Esophagus squamous epithelium (tissue), 5 donors: ENCODE measurements at places on chromosomes 1 and 21. TPM values are rescaled to one million over a fixed set of nuclear protein-coding genes. Genes with fewer than 3 reads are reported as not detected.

Gene LIPI
- total RNA-seq, result not detected

Gene ATP1A4
- total RNA-seq, result not detected

Gene ZNF670
- 0.57 TPM for total RNA-seq

Gene OR2T11
- not detected for total RNA-seq

Gene LHX8
- not detected for total RNA-seq

Gene MYOG
- not detected for total RNA-seq

DNA sequence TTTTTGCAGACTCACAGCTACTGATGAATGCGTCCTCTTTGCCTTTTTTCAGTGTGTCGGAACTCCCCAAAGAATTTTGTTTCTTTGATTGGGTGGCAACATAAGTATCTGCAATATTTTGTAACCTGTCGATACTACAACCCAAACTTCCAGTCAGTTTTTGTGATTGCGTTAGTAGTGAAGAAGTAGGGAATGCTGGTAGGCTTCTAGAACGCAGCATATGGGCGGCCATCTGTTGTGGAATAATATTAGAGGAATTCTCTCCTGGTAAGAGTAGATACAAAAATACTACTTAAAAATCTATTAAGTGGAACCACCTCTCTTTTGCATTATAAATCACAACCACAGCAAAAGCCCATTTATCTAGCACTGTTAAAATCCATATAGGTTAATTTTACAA, 107.4 kb downstream of the LYST start:
- DNase-seq, result no peak

DNA sequence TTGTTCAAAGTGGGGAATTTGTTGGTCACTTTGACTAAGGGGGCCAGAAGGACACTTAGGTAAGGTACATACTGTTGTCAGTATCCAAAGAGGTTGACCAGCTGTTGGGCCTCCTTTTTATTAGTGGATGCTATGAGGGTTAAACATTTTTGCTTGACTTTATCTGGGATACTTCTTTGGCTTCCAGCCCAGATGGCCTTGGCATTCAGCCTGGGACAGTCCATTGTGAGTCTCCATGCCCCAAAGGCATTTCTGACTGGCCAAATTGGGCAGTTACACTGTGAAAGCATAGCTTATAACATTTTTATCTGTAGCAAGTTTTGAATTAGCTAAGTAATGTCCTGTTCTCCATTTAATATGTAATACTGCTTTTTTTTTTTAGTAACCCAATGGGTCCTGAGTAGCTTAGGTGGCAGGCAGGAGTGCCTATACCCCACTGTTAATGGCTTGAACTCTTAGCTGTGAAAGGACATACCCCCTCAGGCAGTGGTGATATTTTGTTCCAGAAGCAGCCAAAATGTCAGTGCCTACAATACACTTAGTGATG, 35.4 kb upstream of the CD1D start:
- DNase-seq, result no peak

DNA sequence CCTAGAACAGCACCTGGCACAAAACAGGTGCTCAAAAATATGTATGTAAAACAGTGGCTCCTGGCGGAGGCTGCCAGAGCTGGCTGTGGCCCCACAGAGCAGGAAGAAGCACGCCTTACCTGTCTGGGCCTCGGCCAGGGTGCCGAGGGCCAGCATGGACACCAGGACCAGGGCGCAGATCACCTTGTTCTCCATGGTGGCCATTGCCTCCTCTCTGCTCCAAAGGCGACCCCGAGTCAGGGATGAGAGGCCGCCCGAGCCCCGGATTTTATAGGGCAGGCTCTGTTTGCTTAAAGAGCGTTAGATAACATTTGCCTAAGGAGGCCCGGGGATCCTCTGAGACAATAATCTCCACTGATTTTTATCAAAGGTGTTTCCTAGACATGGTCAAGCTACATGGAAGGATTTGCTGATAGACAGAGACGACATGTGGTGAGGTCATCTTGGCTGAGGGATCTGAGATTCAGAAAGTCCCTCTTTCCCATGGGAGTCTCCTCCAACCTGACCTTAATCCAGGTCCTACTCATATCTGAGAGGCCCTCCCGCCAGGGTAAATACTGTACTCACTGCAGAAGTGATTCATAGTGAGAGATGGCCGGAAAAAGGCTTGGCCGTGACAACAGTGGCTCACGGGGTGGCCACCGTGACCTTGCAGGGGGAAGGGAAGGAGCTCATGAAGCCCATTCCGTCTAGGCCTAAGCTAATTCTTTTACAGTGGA, at the start of gene TFF1:
Gene TFF1, minus strand, starts transcription at position 244 of the 719 bp plus-strand sequence. Its CDS starts 40 bp downstream, at position 204.
- DNase-seq, result no peak

DNA sequence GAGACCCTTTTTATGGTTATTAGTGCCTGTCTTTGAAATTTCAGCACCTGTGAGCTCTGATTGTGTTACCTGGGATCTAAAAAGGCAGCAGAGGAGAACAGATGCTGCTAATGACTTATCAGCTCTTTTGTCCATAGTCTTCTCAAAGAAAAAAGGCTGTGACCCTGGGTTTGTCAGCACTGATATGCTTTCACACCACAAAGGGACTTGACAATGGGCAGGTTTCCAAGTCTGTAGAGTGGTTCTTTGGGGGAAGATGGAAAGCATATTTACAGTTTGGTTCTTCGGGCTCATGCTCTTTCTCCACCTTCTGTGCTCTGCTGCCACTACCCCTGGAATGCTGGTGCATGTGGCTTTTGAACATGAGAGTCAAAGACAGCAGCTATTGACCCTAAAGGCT, 32.0 kb downstream of the DNAJC6 start:
- no peak for DNase-seq

GRCh38 chr1:66761221-66761620, 9.0 kb downstream of the DYNLT5 start:
- DNase-seq, result no peak

DNA sequence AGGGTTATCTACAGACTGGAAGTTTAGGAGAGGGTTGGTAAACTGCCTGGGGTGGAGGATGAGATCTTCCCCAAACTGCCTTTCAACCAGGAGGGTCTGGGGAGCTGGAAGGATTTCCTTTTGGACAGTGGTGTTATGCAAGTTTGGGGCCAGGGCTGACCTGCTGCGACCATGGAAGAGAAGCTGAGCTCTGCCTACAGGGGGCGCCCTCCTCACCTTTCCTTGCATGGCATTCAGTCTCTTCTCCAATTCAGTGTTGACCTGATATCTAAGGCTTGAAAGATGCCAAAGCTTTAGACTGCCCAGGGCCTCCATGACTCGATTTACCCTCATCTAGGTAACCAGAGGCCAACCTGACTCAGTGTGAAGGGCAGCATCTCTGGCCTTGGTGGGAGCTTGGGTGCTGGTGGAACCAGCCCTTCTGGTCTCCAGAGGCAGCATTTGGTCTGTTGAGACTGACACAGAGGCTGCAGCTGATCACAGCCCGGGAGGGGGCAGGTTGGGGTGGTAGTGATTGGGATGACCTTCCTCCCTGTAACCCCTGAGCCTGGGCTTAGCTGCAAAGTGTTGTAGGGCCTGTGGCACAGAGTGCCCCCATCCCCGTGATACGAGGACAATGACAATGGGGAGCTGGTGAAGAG, 170.0 kb downstream of the GRIK3 start:
- no peak for DNase-seq

DNA sequence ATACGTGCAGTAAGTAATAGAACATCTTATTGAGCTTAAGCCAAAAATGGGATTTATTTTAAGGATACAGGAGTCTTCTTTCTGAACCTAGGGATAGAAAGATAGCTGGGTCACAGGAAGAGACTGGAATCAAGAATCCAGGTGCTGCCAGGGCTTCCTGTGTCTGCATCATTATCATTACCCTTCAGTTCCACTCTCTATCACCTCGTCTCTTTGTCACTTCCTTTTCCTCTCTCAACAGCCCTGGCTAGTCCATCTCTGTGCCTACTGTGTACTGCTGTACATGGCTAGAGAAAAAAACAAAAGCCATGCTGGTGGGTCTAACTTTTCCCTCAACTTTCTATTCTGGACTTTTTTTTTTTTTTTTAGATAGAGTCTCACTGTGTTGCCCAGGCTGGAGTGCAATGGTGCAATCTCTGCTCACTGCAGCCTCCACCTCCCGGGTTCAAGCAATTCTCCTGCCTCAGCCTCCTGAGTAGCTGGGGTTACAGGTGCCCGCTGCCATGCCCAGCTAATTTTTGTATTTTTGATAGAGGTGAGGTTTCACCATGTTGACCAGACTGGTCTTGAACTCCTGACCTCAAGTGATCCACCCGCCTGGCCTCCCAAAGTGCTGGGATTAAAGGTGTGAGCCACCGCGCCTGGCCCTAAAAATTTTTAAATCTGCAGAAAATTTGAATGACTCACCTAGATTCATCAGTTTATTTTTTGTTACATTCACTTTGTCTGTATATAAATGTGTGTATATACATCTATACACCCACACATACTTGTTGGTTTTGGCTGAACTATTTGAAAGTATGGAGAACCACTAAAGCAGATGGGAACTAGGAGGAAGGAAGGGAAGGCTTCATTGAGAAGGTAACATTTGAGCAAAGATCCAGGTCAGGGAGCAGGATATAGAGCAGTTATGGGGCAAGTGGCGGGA, 31.9 kb downstream of the UBE4B start:
- DNase-seq, result no peak

DNA sequence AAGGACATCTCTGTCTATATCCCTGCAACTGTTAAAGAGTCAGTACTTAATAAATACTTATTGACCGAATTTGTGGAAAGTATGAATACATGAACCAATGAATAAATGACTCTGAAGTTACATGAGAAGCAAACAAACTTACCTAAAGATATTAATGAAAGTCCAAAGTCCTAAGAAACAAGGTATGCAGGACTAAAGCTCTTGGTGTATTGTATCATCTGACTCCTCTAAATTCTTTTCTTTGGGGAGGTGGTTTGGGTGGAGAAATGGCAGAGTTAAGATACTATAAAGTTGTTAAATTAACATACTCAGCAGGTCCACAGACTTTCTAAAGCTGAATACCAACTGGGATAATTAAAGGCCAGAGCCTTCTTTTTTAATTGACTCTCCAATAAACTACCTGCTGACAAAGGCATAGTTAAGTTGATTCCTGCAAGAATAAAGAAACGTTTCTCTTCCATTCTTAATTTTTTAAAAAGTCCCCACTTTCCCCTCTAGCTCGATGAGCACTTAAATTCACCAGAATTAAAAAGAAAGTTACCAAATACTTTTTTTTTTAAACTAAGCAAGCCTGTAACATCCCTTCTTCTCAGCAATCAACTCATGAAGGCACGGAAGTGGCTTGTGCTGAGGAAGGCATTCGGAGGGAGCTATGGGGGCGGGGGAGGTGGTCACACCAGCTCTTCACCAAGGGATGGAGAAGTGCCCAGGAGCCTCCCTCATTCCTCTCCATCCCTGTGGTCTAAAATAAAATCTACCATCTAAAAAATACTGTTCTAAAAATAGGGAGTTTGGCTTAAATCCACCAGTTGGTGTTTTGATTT, 61.1 kb downstream of the GADD45A start:
- no peak for DNase-seq

GRCh38 chr1:56489695-56490094, 89.7 kb downstream of the PLPP3 start:
- no peak for DNase-seq

DNA sequence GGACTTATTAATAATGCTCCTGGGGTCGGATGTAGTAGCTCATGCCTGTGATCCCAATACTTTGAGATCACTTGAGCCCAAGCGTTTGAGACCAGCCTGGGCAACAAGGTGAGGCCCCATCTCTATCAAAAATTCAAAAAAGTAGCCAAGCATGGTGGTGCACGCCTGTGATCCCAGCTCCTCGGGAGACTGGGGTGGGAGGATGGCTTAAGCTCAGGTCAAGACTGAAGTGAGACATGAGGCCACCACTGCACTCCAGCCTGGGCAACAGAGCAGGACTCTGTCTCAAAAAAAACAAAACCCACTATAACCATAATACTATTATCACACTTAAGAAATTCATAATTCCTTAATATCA, 1.6 kb upstream of the DEGS1 start:
- DNase-seq, result no peak

GRCh38 chr1:43292679-43293078, 7.3 kb upstream of the C1orf210 start:
- no peak for DNase-seq

DNA sequence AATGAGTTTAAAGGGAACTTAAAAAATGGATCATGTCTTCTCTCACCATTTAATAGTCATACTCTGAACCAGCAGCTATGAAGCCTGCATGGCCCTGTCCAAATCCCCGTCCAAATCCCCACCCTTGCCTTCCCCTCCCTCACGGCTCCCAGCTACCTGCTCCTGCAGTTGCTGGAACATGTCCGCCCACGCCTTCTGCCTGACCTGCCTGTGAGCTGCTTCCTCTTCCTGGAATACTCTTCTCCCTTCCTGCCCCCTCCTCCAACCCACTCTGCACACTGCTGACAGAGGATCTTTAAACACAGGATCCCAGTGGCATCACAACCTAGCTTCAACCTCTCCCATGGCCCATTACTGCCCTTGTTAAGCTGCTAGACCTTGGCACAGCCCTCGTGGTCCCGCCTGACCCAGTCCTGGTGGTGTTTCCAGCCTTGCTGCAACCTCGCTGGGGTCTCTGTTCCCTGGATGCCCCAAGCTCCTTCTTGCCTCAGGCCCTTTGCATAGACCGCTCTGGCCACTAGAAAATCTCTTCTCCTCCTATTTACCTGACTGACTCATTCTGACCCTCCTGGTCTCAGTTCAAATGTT, 118.3 kb downstream of the PTPRU start:
- DNase-seq, result no peak

DNA sequence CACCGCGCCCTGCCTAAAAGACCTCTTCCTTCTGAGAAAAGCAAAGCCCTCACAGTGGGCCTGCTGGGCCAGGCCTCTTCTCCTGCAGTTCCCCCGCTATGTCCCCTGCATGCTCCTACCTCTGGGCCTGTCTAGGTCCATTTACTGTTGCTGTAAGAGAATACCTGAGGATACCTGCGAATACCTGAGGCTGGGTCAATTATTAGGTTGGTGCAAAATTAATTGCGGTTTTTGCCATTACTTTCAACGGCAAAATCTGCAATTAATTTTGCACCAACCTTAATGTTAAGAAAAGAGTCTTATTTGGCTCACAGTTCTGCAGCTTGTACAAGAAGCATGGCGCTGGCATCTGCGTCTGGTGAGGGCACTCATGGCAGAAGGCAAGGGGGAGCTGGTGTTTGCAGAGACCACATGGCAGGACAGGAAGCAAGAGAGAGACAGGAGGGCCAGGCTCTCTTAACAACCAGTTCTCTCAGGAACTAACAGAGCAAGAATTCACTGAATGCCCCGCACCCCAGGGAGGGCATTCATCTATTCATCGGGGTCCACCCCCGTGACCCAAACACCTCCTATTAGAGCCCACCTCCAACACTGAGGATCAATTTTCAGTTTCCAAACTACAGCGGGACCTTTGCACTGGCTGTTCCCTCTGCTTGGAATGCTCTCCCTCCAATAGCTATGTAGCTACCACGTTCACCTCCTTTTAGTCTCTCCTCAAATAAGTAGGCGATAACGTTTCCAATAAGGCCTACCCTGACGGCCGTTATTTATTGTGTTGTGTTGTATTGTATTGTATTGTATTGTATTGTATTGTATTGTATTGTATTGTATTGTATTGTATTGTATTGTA, 9.6 kb upstream of the UTS2 start:
- no peak for DNase-seq

GRCh38 chr1:220893701-220894024, 14.4 kb downstream of the HLX start:
- DNase-seq, result no peak
